Naive B cell (primary cell): ENCODE measurements at places on chromosomes 3 and 15. TPM values are rescaled to one million over a fixed set of nuclear protein-coding genes. Genes with fewer than 3 reads are reported as not detected.
A peak's percentile ranks its signal among the peaks of the same experiment; 100 is the strongest.

GRCh38 chr3:43080726-43081568, 24.9 kb downstream of the POMGNT2 start:
- no peak overlapping the region for H3K4me3 ChIP-seq
- no peaks in the 10 kb centered on the region for H3K27me3 ChIP-seq
- no peak for DNase-seq
- no peak overlapping the region for H3K27ac ChIP-seq
- H3K36me3 ChIP-seq = peaks cover 20% of the 10 kb centered on the region

DNA sequence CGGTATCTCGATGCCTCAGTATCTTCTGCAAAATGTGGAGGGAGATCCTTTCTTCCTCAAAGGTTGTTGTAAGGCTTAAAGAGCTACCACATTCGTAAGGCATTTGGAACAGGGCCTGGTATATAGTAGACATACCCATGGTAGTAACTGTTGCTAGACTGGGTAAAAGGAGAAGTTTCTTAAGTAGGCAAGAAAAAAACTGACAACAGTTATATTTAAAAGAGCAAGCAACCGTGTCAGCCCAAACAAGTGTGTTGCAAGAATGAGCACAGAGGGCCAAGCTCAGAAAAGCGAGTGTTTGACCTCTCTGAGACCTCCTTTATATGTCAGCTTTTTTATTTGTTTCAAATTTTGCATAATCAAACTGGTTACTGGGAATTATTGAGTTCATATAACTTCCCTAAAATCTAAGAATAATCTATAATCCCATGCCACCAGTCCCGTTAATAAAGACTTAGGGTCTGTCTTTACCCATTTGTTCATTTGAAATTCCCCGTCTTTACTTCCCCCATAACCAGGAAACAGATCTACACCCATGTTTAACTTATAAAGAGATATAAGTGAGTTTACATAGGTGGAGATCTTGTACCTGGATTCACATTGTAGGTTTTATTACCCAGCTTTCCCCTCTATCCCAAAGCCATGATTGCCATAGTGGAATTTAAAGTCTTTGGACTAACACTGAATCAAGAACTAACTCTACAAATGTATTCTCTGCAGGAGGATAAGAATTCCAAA, 7.3 kb downstream of the B3GNT5 start:
- peak overlapping the region; percentile 67 for H3K4me3 ChIP-seq
- peak; percentile 37 for DNase-seq
- H3K27me3 ChIP-seq = peaks cover 29% of the 10 kb centered on the region
- H3K27ac ChIP-seq = no peak overlapping the region
- no peaks in the 10 kb centered on the region for H3K36me3 ChIP-seq

- H3K4me3 ChIP-seq = no peak overlapping the region
- no peak for DNase-seq
- H3K27ac ChIP-seq = no peak overlapping the region
- peaks cover 20% of the 10 kb centered on the region for H3K36me3 ChIP-seq
- no peaks in the 10 kb centered on the region for H3K27me3 ChIP-seq
These were observed 103.3 kb downstream of the PCCB start for GRCh38 chr3:136353461-136353860.

GRCh38 chr3:55468251-55468650, 18.9 kb downstream of the WNT5A start:
- no peaks in the 10 kb centered on the region for H3K36me3 ChIP-seq
- no peaks in the 10 kb centered on the region for H3K4me1 ChIP-seq
- H3K27me3 ChIP-seq = peaks cover 14% of the 10 kb centered on the region
- H3K4me3 ChIP-seq = no peak overlapping the region
- DNase-seq = no peak

- no peaks in the 10 kb centered on the region for H3K27me3 ChIP-seq
- H3K4me3 ChIP-seq = peak overlapping the region; percentile 4
These were observed 32.1 kb downstream of the SEC62 start for GRCh38 chr3:169998668-169999131.

DNA sequence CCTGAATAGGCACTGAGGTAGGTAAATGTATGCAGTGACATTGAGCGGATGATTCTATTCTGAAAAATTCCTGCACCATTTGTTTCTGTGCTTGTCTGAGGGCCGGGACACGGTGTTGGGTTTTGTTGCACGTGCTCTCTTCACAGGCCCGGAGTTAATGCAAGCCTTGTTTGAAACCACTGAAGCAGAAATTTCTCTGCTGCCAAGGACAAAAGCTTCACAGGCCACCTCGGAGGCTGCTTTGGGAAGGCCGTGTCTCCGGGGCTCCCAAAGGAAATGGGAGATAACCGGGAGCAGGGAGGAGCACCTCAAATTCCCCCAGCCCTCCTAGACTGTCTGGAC, 179.4 kb downstream of the OPA1 start:
- H3K4me1 ChIP-seq = no peaks in the 10 kb centered on the region
- H3K27ac ChIP-seq = no peak overlapping the region
- H3K27me3 ChIP-seq = peaks cover 38% of the 10 kb centered on the region
- no peak for DNase-seq
- H3K4me3 ChIP-seq = no peak overlapping the region

GRCh38 chr3:177603148-177603603, 405.9 kb upstream of the TBL1XR1 start:
- no peak overlapping the region for H3K27ac ChIP-seq
- H3K27me3 ChIP-seq = no peaks in the 10 kb centered on the region
- H3K36me3 ChIP-seq = no peaks in the 10 kb centered on the region
- H3K4me1 ChIP-seq = peaks cover 35% of the 10 kb centered on the region
- no peak for DNase-seq
- H3K4me3 ChIP-seq = no peak overlapping the region

DNA sequence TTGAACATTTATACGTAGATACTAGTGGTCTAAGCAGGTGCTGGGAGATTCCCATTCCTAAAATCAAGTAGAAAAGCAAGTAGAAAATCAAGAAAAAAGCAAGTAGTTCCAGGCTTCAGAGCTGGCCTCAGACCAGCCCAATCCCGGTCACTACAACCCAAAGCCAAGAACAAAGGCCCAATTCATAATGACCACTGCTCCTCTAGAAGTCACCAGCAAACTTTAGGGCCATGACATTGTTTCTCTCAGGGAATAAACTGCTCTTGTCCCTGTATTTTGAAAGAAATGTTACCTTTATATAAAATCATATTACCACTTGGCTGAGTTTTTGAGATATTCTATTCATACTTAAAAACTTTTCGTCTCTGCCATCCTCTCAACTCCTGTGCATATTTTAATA, 106.3 kb upstream of the IL12A start:
- no peaks in the 10 kb centered on the region for H3K4me1 ChIP-seq
- H3K27me3 ChIP-seq = no peaks in the 10 kb centered on the region
- no peaks in the 10 kb centered on the region for H3K36me3 ChIP-seq
- no peak overlapping the region for H3K27ac ChIP-seq
- H3K4me3 ChIP-seq = no peak overlapping the region
- DNase-seq = no peak

DNA sequence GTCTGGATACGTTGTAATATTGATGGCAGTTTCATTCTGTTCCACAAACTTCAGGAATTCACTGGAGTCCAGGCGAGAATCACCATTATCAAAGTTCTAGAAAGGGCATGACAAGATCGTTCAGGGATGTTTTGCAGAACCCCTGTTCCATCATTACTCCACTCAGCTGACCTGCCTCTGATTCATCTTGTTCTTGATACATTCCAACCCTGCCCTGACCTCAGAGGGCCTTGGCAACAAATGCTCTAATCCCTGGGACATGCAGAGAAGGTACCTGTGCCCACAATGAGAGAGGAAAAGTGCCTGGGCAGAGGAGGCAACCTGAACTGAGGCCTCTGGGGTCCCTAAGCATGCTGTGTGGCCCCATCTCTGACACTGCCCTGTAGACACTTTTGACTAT, 45.9 kb downstream of the FSTL1 start:
- no peak overlapping the region for H3K27ac ChIP-seq
- no peaks in the 10 kb centered on the region for H3K36me3 ChIP-seq
- no peak for DNase-seq
- no peak overlapping the region for H3K4me3 ChIP-seq

DNA sequence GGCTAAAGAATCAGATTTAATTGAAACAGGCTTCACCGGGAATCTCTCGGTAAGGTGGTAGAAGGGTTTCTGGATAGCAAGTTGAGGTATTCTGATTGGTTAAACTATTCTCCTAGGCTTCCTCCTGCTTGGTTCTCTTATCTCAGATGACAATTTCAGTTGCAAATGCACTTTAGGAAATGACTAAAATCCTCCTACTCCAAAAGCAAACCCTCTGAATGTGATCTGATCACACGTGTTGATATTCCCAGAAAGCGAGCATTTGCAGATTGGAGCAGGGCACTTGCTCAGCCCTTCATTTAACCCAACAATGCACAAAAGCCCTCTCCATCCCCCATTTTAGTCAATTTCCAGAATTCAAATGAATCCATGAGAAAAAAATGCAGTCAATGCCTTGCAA, 55.6 kb upstream of the ICE2 start:
- no peaks in the 10 kb centered on the region for H3K36me3 ChIP-seq
- H3K27ac ChIP-seq = no peak overlapping the region
- no peak overlapping the region for H3K4me3 ChIP-seq
- no peak for DNase-seq
- no peaks in the 10 kb centered on the region for H3K27me3 ChIP-seq

The PFN2 gene
- polyA plus RNA-seq = 0.79 TPM

The MORC1 gene
- not detected for polyA plus RNA-seq

The SPINK8 gene
- polyA plus RNA-seq = not detected

The IGF1R gene
- 5.5 TPM for polyA plus RNA-seq

The PTH1R gene
- polyA plus RNA-seq = not detected
